ENCODE measurements at places on chromosomes 2 and 18.

- DNase-seq: no peak
Observed at GRCh38 chr18:72903033-72903432, 35.2 kb upstream of the NETO1 start.

- DNase-seq: no peak
Observed at GRCh38 chr18:10475654-10476291, 21.3 kb downstream of the APCDD1 start.

GRCh38 chr2:31694444-31694843, 113.7 kb upstream of the SRD5A2 start:
- no peak for DNase-seq

- no peak for DNase-seq
Observed at GRCh38 chr2:1305342-1306013, 107.8 kb upstream of the TPO start.

GRCh38 chr18:79645291-79645983, 34.2 kb upstream of the CTDP1 start:
- DNase-seq: no peak

- DNase-seq: no peak
Observed at GRCh38 chr2:156005999-156006712, 326.4 kb downstream of the NR4A2 start.

GRCh38 chr2:41892476-41892875, 155.3 kb upstream of the PKDCC start:
- no peak for DNase-seq

GRCh38 chr2:241265506-241265905, 50.0 kb downstream of the HDLBP start:
- DNase-seq: no peak

GRCh38 chr2:105768176-105768575, 23.5 kb downstream of the NCK2 start:
- no peak for DNase-seq

DNA sequence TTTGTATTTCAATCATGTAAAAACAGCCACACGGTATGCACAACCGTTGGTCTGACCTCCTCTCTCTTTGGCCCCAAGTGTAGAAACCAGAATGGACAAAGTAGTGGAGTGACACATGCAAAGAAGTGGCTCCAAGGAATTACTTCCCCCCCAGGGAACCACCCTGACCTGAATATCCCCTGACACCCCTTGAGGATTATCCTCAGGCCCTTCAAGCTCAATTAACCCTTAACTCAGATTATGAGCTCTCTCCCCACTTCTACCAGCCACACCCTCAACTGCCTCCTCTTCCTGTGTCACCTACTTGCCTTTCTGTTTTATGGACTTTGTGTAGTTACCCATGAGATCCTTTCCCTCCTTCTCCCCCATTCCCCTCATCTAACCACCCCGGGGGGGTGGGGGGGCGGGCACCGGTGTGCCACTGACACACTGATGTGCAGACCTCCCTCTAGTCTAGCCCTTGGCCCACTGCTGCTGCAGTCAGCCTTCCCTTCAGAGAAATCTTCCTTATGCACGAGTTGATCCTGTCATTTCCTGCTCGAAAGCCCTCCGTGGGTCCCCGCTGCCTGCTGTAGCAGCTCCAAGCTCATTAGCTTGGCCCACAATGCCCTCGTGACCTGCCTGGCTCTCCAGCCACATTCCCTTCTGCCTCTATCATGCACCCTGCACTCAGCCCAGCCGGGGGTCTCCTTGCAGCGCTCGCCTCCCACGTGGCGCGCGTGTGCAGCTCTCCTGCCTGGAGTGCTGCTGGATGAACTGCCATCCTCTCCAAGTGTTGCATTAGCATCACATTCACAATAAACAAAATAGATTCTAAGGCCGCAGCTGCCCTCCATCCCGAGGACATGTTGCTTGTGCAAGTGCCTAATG, 40.1 kb upstream of the TMEM177 start:
- DNase-seq: no peak

DNA sequence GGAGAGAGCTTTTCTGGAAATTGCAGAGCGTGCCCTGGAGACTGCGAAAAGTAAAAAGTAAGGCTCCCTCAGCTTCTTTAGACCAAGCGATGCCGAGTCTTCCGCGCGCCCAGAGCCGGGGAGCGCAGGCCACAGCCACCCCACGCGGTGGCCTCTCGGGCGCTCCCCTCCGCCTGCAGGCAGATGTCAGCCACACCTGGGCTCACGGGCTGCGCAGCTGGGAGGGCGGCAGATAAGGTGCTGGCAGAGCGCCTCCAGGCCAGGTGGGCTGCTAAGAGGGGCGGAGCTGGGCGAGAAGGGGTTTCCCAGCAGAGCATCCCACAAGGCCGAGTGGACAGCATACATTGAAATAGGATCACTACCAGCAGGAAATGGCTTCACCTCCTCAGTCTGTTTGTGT, 81.7 kb downstream of the ARHGEF4 start:
- no peak for DNase-seq

GRCh38 chr2:19600982-19601381, 242.6 kb upstream of the OSR1 start:
- DNase-seq: no peak

DNA sequence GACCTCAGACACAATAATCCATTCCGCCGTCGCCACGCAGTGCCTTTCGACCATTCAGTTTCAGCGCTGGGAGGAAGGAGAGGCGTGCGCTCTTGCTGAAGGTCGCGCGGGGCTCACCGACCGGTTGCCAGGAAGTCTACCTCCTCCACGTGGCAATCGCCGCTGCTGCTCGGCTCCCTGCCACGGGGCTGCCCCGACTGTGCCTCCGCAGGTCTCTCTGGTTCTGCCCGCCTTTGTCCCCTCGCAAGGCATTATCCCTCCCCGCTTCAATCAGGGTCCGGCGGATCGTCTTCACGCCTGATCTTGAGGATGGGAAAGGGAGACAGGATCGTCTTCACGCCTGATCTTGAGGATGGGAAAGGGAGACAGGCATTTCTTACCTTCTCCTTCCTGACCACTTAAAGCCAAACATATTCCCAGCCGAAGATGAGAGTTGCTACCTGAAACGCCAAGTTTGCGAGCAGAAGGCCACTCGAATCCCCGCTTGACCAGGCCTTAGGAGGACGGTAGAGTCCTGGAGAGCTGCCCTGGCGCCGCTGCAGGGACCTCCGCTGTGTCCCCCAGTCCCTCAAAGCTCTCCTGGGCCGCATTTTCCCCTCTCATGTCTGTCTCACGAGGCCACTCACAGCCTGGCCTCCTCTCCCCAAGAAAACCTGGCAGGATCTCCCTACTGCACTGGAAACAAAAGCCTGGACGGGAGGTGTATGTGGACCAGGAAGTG, 4.3 kb upstream of the GPR45 start:
- no peak for DNase-seq

GRCh38 chr2:138780446-138780880, 273 bp upstream of the NXPH2 start:
- DNase-seq: no peak

GRCh38 chr2:152089238-152089637, 9.6 kb downstream of the CACNB4 start:
- DNase-seq: no peak

DNA sequence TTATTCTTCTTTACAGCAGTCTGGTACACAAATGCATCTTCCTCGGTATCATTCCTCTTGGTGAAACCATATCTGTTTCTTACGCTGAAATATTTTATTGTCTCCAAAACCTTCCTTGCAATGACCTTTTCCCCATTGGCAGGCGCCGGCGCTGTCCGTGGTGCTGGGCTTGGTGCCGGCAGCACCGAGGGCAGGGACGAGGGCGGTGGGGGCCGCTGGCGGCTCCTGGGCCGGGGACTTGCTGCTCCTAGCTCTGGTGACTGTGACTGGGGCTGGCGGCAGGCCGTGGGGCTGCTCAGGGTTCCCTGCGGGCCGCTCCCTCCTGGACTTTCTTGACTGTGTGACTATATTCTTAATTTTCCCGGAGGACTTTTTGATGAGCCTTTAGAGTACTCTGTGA, 72.5 kb downstream of the GPR39 start:
- DNase-seq: no peak

DNA sequence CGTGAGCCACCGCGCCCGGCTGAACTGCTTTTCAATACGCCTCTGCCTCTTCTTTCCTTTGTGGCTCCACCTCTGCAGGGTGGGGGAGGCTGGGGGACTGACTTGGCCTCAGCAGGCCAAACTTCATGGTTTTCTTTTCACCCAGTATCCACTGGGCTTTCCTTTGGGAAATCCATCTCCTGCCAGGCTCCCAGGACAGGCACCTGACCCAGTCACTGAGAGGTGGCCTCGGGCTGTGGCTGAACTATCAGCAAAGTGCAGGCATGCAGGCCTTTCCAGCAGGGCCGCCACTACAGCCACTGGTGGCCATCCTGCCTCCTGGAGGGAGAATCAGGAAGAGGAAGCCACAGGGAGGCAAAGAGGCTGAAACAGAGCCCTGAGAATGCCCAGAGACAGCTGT, 33.4 kb upstream of the SEMA4C start:
- DNase-seq: no peak

DNA sequence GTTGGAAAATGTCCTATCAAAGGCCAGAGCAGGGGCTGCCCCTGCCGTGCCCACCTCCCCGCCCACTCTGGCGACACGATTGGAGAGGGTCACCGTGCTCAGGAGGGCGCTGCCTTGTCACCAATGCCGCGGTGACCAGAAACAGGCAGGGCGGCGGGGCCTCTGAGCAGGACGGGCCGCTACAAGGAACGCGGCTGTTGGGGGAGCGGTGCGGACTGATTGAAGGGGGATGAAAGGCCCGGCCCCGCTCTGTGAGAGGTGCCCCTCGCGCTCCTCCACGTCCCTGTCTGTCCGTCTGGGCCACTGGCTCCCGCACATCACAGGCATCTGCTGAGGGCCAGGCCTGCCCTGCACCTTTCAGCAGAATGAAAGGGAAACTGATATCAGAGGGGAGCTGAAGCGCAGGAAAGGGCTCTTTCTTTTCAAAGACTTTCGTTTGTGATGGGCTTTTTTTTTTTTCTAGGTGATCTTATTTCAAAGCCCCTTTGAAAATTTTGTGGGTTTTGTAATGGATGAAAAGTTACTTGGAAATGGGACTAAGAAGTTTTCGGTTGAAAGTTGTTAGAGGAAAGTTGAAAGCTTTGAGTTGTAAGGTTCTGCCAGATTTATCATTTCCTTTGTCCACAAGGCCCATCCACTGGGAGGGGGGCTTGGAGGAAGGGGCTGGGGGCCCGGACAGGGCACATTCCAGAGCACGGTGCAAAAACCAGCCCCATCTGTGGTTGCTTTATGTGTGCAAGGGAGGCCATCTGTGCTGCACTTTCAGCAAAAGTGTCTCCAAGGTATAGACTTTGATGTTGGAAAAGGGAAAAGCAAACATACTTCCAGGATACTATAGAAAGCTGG, 244.2 kb downstream of the KLHL29 start:
- no peak for DNase-seq

DNA sequence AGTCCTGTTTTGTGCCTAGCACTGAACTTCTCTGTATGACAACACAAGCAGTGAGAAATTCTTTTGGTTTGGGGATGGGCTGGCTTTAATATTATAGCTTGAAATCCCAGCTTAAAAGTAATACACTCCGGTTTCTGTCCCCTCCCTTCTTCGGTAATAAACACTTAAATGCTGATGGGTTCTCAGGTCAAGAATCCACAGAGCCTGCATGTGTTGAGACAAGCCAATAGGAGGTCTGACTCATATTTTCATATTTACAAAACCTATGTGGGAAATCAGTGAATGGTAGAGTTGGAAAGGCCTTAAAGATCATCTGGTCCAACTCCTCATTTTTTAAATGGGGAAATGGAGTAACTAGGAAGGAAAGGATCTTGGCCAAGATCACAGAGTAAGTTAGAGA, 47.5 kb downstream of the VSNL1 start:
- DNase-seq: no peak

GRCh38 chr2:60556576-60557485, 3.4 kb upstream of the BCL11A start:
- DNase-seq: no peak

DNA sequence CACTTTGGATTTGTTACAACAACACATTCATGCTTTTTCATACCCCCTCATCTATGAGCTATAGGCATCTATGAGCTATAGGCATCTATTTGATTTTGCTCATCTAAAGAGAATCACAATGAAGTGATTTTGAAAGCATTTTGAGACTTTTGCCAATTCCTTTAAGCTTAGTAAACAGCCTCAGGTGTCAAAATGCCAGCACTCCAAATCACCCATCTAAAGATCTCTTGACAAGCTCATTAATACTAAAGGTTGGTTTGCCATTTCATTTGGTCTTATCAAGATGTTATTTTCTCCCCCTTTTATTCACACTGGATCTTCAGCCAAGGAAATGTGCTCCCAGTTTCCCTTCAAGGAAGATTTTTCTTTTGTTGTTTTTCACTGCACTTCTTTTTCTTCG, 110.7 kb upstream of the TLK1 start:
- DNase-seq: no peak

DNA sequence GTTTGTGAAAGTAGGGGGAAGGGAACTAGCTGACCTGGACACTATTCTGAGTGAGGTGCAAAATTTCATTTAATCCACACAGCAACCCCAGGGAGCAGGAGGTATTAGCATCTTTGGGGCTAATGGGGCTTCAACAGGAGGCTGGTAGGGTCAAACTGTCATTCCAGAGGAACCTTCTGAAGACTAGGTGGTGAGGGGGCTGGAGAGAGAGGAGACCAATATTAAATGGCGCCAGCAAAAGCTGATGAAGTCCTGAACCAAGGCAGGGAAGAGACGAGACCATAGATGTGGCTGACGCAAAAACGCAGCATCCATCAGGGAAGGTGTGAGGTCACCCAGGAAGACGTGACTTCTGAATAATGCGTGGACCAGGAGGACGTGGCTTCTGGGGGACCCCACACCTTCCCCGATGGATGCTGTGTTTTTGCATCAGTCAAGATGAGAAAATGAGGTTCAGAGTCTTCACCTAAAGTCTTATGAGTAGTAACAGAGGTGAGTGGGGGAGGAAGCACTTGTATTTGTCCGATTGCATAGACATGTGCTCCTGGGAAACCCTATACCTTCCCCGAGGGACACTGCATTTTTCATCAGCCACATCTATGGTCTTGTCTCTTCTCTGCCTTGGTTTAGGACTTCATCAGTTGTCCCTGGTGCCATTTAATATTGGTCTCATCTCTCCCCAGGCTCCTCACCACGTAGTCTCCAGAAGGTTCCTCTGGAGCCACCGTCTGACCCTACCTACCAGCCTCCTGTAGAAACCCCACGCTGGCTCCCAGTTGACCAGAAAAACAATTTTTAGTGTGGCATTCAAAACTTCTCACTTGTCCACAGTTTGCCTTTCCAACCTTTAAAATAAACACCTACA, 188.6 kb downstream of the MYCN start:
- no peak for DNase-seq

DNA sequence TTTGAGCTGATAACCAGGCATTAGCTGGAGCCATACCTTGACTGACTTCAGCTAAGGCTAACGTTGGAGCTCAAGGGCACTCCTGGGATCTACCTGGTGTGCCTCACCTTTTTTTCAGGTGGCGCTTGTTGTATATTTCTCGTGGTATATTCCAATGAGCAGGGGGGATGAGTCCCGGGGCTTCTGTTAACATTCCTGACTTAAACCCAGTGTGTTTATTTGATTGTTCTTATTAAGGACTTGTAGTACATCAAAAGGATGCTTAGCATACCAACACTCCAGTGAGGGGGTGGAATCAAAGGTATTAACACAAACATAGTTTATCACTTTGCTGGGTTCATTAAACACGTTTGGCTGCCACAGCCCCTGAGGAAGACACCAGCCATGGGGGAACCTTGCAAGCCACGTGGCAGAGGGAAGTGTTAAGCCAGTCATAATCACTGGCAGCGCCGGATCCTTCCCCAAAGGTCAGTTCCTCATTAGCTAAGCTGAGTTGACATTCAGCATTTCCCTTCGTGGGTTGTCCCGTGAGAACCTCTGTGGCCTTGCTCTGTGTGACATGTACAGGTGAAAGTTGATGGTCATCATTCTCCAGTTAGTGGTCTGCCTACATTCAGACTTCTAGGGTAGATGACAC, 119.5 kb upstream of the MCFD2 start:
- DNase-seq: no peak

Measured in AG09309 (cell line).